ENCODE measurements at places on chromosomes 12 and 14.

GRCh38 chr14:23831596-23831995 is 122.0 kb upstream of the DHRS4 start:
- DNase-seq = no peak

DNA sequence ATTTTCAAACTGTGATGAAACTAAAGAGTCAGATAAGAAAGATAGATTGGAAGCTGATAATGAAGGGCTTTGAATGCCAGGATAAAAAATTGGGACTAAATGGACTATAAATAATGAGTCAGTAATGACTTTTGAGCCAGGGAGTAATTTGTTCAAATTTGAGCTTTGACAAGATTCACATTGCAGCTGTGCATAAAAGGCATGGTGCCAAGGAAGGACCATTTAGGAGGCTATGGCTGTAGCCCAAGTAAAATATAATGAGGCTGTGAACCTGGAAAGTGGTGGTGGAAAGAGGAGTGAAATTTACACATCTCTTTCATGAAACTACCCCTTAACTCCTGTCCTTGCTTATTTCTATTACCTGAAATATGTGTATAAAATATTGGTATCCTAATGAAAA is 218.5 kb downstream of the SLC6A15 start:
- no peak for DNase-seq

GRCh38 chr14:81170829-81171195 is 49.9 kb downstream of the GTF2A1 start:
- no peak for DNase-seq

DNA sequence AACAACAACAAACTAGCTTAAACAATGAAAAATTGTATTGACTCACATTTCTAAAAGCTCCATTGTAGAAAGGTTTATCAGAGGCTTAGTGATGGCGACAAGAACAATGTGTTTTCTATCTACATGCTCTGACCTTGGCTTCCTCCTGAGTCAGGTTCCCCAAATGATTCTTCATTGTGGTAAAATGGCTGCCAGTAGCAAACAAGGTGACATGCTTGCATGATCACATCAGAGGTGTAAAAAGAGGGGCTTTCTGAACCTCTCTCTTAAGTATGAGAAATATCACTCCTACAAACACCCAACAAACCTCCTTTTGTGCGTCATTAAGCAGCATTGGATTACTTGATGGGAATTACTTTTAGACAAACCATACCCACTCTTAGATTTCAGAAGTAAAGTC is 252.4 kb upstream of the SYT1 start:
- no peak for DNase-seq

DNA sequence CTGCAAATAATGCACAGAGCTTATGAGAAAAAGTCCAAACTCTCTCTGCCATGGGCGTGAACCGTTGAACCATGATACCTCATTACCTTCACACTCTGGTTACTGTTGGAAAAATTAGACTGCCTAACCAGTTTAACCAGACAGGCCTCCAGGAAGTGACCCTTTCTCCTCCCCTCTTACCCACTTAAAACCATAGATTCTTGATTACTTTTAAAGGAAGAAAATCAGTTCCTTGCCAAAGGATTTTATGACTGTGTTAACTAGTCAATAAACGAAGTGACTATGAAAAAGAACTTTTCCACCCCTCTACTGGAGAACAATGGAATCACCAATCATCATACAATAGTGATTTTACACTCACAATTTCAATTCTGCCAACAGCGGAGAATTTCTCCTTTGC is 254.0 kb upstream of the ATP2B1 start:
- DNase-seq = no peak

- no peak for DNase-seq
These were observed 341.0 kb upstream of the E2F7 start for GRCh38 chr12:77406219-77406905.

GRCh38 chr14:101475456-101476257 is 85.6 kb upstream of the DIO3 start:
- DNase-seq = no peak

GRCh38 chr12:8082808-8083100 is 680 bp downstream of the NECAP1 start:
- DNase-seq = no peak

DNA sequence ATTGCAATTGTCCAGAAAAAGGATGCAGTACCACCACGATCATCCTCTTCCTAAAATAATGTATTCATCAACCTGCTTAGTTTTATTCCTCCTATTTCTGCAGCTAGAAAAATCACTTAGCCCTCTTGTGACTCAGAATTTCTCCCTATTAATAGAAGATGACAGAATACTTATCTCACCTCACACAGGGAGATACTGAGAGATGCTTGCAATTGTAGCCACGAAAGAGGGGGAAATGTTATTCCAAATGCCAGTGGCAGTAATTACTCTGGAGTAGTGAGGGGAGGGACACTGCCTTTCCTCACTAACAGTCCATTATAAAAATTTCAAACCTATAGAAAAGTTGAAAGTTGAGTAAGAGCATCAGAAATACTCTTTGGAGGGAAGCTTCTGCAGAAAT is 11.8 kb upstream of the DUSP6 start:
- no peak for DNase-seq
